ENCODE measurements at places on chromosomes 1 and 21. TPM values are rescaled to one million over a fixed set of nuclear protein-coding genes. Genes with fewer than 3 reads are reported as not detected.
A peak's percentile ranks its signal among the peaks of the same experiment; 100 is the strongest.

- no peak for DNase-seq
Observed at GRCh38 chr1:151541752-151542151, 1.6 kb downstream of the TUFT1 start.

DNA sequence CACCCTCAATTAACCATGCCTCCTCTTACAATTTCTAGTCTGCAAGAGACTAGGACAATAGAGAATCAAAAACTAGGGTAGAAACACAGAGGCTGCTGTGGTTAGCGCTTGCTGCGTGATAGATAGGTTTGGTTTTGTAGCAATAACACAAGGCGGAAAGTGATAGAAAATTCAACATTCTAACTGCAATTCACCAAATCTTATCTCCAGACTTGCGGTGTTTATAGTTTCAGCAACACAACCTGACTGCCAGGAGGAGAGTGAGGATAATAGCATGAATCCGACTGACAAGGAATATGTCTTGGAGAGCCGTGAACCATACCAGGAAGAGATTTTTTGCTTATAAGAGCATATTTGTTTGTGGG lies 30.7 kb upstream of the IFNAR2 start:
- DNase-seq, result no peak

DNA sequence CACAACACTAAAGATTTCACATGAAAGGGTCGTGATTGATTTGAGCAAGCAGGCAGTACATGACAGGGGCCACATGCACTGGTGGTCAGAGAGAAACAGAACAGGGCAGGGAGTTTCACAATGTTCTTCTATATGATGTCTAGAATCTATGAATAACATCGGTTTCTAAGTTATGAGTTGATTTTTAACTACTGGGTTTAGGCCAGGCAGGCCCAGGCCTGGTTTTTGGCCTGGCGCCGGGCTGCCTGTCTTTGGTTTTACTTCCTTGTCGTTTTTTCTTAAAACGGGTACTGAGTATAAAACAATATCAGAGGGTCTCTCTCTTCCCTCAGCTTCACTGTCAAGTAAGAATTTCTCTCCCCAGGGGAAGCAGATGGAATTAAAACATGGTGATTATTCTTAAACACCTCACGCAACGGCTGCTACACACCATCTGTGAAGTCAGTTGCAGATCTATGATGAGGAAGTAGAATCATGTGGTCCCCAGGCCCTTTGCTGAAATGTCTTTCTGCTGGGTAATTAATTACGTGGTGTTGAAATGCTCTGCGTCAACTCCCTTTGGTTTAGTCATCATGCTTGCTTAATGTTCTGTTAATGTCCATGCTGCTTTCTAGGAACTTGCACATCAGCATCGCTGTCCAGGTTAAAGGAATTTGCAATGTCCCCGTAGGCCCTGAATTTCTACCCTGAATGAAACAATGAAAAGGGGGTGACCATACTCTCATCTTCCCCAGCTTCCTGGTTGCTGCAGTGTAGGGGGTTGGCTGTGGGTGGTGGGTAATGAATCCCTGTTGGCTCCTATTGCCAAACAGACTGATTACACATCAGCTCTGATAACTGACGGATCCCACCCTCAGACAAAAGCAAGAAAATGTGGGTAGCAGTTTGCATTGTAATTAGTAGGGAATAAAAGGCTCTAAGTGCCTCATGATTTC lies 70.3 kb downstream of the SERINC2 start:
- no peak for DNase-seq

- DNase-seq, result no peak
Observed at GRCh38 chr1:214004014-214004413, 16.2 kb downstream of the PROX1 start.

DNA sequence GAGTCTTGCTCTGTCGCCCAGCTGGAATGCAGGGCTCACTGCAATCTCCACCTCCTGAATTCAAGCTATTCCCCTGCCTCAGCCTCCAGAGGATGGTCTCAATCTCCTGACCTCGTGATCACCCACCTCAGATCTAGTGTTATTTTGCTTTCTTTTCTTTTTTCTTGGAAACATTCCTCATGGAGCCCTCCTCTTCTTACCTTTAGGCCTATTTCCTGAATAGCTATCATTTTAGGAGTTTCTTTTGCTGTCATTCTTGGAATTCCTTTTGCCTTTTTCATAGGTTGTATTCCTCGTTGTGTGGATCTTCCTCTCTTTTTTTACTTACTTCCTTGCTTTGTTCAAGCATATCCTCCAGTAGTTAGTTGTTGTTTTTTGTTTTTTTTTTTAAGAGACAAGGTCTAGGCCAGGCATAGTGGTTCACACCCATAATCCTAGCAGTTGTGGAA lies 173.8 kb downstream of the RASAL2 start:
- DNase-seq, result no peak

GRCh38 chr1:153509729-153510354 lies 25.9 kb downstream of the S100A6 start:
- DNase-seq, result peak; percentile 55

The ETV3L gene
- total RNA-seq, result not detected

Data from naive thymus-derived CD4-positive, alpha-beta T cell (primary cell).